ENCODE measurements at places on chromosomes 11 and 22.

GRCh38 chr22:30438559-30438958 is 13.0 kb downstream of the MTFP1 start:
- no peak for DNase-seq

DNA sequence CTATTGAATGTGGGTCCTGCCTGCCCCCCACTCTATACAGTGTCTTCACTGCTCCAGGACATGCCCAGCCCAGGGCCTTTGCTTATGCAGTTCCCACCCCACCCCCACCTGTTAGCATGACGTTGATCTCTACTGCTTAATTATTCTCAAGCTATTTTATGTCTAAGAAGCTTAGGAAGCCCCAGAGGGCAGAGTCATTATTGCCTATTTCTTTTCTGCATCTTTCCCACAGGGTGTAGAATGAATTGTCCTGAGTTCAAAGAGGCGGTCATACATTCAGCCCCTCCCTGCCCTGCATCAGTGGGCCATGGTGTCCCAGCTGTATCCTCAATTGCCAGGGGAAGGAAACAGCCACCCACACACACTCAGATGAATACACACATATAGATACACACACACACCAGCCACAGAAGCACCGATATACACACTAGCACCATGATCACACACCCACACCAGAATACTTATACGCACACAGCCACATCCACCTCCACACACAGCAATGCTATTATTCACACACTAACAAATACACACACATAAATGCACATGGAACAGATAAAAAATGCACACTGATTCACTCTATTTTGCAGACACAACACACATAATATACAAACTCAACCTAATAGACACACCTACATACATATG is 1.5 kb downstream of the PDE2A start:
- DNase-seq: no peak

DNA sequence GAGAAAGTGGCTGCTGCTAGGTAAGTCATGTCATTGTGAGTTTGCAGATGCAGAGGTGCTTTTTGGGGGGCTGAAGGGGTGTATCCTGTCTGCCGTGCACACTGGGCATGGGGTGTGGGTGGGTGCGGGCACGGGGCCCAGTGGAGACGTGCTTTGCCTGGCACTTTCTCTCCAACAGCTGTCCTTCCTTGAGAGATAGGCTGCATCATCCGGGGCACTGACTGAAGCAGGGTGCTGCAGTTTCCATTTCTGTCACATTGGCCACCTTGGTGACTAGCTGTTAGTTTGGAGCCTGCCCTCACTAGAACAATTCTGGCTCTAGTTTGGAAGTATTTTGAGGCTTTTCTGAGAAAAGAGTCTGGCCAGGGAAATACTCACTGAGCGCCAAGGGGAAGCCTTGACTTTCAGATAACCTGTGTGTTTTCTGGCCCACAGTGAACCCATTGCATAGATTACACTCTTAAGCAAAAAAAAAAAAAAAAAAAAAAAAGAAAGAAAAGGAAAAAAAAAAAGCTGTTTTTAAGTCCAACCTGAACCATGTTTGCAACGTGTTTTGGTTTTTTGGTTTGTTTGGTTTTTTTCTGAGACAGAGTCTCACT is 219.2 kb downstream of the NAV2 start:
- no peak for DNase-seq

- DNase-seq: no peak
Measured at GRCh38 chr11:72389116-72389515, 45.2 kb downstream of the CLPB start.

GRCh38 chr22:17105143-17106129 is 15.7 kb downstream of the TMEM121B start:
- DNase-seq: no peak

DNA sequence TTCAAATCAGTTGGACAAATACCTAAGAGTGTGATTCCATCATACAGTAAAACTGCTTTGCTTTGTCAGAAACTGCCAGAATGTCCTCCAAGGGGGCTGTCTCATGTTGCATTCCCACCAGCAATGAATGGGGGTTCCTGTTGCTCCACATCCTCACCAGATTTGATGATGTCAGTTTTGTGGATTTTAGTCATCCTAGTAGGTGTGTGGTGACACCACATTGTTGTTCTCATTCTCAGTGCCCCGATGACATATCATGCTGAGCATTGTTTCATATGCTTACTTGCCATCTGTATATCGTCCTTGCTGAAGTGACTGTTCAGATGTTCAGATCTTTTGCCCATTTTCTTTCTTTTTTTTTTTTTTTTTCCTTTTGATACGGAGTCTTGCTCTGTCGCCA is 37.0 kb downstream of the CDPF1 start:
- DNase-seq: no peak
